Bronchial smooth muscle cell (primary cell): ENCODE measurements at places on chromosomes 2 and 18. TPM values are rescaled to one million over a fixed set of nuclear protein-coding genes. Genes with fewer than 3 reads are reported as not detected.

The MC4R gene
- not detected in 2 replicates for total RNA-seq

The ZNF385B gene
- total RNA-seq: under 0.01 TPM in 1 of 2 replicates, not detected in the other

The KIF5C gene
- total RNA-seq: 0.16 and 0.26 TPM in 2 replicates

The STK25 gene
- total RNA-seq: 138 and 195 TPM in 2 replicates

The C2orf80 gene
- not detected in 2 replicates for total RNA-seq

The CTDSP1 gene
- total RNA-seq: 45.2 and 51.8 TPM in 2 replicates

The GIGYF2 gene
- total RNA-seq: 44.6 and 67.7 TPM in 2 replicates

The EN1 gene
- under 0.01 TPM in 1 of 2 replicates, not detected in the other for total RNA-seq

The SATB2 gene
- 28.8 and 42.9 TPM in 2 replicates for total RNA-seq

The LBX2 gene
- 3.8 and 6.4 TPM in 2 replicates for total RNA-seq

The REG1B gene
- not detected in 2 replicates for total RNA-seq

The GALNT13 gene
- total RNA-seq: under 0.01 TPM in 1 of 2 replicates, not detected in the other

The XDH gene
- total RNA-seq: 0.16 and 0.17 TPM in 2 replicates

The AGXT gene
- total RNA-seq: not detected in 2 replicates

The EVX2 gene
- not detected in 2 replicates for total RNA-seq

The VSNL1 gene
- 0.17 and 0.47 TPM in 2 replicates for total RNA-seq

The WNT10A gene
- total RNA-seq: not detected in 2 replicates

The IL1RL2 gene
- 1.9 and 2.2 TPM in 2 replicates for total RNA-seq

The SOX11 gene
- total RNA-seq: not detected in 2 replicates

The FHL2 gene
- 50.2 and 85.7 TPM in 2 replicates for total RNA-seq

The INHBB gene
- not detected in 2 replicates for total RNA-seq

The MERTK gene
- total RNA-seq: 0.63 and 0.86 TPM in 2 replicates

The FOXD4L1 gene
- total RNA-seq: under 0.01 TPM in 1 of 2 replicates, not detected in the other

The WDCP gene
- 6.9 and 7.3 TPM in 2 replicates for total RNA-seq

The EVA1A gene
- total RNA-seq: 5.8 and 19.2 TPM in 2 replicates

The C2orf72 gene
- 0.09 TPM in 1 of 2 replicates, not detected in the other for total RNA-seq

The COBLL1 gene
- 1.1 and 2.5 TPM in 2 replicates for total RNA-seq

The IHH gene
- total RNA-seq: under 0.01 TPM in 1 of 2 replicates, not detected in the other

The REL gene
- 1.7 and 2.7 TPM in 2 replicates for total RNA-seq

The C2orf92 gene
- 1.4 TPM in 2 replicates for total RNA-seq

The ORC2 gene
- total RNA-seq: 9.2 and 11.0 TPM in 2 replicates

The GAREM1 gene
- 1.4 and 3.3 TPM in 2 replicates for total RNA-seq

The SCYGR1 gene
- not detected in 2 replicates for total RNA-seq

The OTOS gene
- not detected in 2 replicates for total RNA-seq

The NTSR2 gene
- under 0.01 TPM in 1 of 2 replicates, not detected in the other for total RNA-seq

The L3MBTL4 gene
- under 0.01 and 0.16 TPM in 2 replicates for total RNA-seq

The RESP18 gene
- not detected in 2 replicates for total RNA-seq

The LDAH gene
- 10.2 and 11.9 TPM in 2 replicates for total RNA-seq
